Substantia nigra (tissue), 51 donors: ENCODE measurements at places on chromosomes 2 and 18.

- no peak for DNase-seq
Measured at GRCh38 chr18:3457261-3457724, 7.3 kb downstream of the TGIF1 start.

- DNase-seq = no peak
Measured at GRCh38 chr2:119236796-119237195, 13.2 kb downstream of the STEAP3 start.

- DNase-seq = no peak
Measured at GRCh38 chr18:67788310-67789164, 272.0 kb upstream of the DSEL start.

GRCh38 chr2:96399342-96400048 lies 63.9 kb downstream of the NCAPH start:
- no peak for DNase-seq

DNA sequence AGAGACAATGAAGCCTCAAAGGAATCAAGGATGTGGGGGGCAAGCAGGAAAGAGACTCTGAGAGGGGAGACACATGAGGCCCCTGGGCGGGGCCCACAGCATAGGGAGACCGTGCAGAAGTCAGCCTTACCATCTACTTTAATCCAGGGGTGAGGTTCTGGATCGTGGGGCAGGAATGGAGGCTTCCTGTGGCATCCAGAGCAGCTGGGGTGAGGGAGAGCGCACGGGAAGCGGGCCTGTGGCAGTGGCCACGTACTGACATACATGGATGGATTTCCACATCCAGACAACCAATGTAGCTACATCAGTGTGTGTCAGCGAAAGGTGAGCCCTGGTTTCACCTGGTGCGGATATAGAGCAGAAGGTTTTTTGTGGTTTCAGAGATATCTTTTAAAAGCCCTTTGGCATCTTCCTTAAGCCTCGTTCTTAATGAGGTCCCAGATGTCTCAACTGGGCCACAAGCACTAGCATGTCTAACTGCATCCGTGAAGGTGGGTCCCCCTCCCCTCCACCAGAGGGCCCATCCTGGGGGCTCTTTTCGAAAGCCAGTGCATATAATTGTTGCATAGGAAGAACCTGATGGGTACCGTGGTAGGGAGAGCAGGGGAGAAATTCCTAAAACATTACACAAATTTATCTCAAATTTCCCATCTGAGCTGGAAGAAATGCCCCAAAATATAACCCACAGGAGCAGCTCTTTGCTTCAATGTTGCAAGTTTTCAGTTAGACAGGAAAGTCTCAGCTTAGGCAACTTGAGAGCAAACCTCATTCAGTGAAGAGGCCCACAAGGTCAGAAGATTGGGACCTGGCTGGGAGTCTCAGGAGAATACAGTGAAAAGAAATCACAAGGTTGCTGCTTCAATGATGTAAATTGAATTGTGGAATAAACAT lies 90.9 kb downstream of the SP3 start:
- DNase-seq = no peak

DNA sequence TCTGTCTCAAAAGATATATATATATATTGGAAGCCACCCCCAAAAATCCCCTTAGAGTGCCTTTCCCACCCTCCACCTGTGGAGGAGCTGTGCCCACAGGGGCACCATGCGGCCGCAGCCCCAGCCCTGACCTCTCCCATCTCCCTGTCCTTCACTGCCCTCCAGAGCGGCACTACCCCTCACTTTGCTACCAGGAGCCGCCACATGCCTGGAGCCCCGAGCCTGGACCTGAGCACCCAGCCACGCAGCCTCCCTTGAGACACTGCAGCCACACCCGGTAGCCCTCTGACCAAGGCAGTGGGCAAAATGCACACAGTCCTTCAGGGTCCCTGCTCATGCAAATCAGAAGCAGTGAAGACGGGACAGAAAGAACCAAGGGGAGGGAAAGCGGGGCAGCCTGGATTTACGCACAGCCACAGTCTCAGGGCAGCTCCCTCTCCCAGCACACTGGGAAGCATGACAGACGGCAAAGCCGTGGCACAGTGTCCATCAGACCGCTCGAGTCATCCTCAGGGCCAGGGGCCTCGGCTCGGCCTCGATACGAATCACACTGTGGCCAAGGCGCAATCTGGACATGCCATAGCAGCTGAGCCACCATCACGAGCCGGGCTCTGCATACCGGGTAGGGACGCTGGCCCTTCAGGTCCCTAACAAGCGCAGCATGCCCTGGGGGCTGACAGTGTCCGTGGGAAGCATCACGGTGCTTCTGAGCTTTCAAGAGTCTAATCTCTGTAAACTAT lies 10.1 kb downstream of the HDAC4 start:
- no peak for DNase-seq

DNA sequence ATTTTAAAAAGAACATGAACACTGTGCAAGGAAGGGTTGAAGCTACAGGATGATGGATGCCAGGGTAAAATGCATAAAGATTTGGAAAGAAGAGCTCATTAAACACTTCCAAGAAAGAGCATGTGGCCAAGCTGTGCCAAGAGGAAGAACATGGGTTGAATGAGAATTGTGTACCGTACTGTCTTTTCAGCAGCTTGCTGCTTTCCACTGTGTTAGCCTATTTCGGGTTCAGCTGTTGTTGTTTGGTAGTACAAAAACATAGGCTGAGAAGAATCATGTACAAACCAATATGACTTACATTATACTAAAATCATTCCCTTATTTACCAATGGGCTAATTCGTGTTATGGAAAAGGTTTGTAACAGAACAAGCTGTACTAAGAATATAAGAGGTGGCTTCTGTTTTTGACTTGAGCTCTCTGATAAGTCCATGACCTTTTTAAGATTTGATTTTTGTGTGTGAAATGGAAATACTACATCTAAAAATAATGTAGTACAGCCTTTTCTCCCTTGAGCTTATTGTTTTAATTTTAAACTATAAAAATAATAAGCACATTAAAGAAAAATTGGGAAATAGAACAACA lies 188.3 kb upstream of the STON1 start:
- DNase-seq = no peak

GRCh38 chr2:8680822-8681760 lies 765 bp upstream of the ID2 start:
- peak; percentile 69 for DNase-seq

GRCh38 chr18:28149810-28150420 lies 27.0 kb downstream of the CDH2 start:
- DNase-seq = no peak

- DNase-seq = no peak
Measured at GRCh38 chr2:6921321-6921922, 4.2 kb downstream of the RNF144A start.

GRCh38 chr18:23826850-23827620 lies 137.8 kb downstream of the LAMA3 start:
- DNase-seq = no peak

GRCh38 chr2:168734199-168734760 lies 68.2 kb upstream of the NOSTRIN start:
- DNase-seq = no peak
